C1 segment of cervical spinal cord (tissue), 14 donors: ENCODE measurements at places on chromosomes 12 and 14.

GRCh38 chr12:101854747-101855146 lies 22.6 kb upstream of the DRAM1 start:
- DNase-seq: no peak

GRCh38 chr14:105085766-105086165 lies 20.5 kb upstream of the GPR132 start:
- no peak for DNase-seq

GRCh38 chr12:81146228-81147225 lies 68.6 kb downstream of the ACSS3 start:
- no peak for DNase-seq

DNA sequence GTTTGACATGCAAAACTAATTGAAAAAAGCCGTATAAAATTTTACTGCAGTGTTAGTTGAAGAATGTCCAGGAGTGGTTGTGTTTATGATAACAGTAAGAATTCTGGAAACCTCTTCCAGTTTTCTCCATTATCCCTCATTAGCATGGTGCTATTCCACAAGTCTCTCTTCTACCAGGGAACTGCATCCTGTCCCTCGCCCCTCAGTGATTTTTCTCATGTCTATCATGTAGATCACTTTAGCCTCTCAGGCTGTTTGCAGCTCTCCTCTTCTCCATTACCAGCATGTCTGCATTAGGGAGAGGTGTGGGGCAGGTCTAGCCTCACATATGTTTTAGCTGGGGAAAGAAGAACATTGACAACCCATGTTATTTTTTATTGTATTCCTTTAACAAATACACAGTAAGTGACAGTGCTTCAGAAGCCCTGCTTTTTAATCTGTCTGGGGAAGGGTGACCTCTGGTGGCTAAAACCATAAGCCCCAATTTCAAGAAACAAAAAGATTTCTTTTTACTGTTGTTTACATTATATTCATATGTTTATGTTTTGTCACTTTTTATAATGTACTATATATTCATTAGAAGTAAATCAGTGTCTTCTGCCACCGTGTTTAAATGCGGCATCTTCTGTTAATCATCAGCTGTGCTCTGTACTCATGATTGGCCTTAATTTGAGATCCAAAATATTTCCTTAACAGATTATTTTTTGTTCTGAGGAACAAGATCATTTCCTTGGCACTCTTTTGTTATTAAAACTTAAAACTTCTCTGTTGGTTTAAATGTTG lies 70.7 kb downstream of the RASSF8 start:
- no peak for DNase-seq

- no peak for DNase-seq
These were observed 1.7 kb downstream of the PRMT8 start for GRCh38 chr12:3492793-3493042.

- peak; percentile 51 for DNase-seq
These were observed 34.7 kb downstream of the TBX5 start for GRCh38 chr12:114371250-114371649.

- no peak for DNase-seq
These were observed 596.8 kb downstream of the SOX5 start for GRCh38 chr12:23352670-23353069.

DNA sequence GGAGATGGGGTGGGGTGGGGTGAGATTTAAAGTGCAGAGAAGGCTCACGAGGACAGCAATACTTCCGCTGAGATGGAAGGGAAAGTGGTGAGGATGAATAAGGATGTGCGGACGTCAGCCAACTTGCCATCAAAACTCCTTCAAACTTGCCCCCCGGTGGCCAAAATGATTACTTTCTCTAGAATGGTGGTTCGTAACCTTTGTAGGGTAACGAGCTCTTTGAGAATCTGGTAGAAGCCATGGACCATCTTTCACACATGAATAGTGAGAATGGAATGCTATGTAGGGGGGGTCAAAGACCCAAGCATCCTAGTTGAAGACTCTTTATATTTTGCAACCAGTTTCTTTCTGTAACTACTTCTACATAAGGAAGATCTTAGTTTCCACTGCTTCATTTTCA lies 245.9 kb upstream of the DDHD1 start:
- DNase-seq: no peak

DNA sequence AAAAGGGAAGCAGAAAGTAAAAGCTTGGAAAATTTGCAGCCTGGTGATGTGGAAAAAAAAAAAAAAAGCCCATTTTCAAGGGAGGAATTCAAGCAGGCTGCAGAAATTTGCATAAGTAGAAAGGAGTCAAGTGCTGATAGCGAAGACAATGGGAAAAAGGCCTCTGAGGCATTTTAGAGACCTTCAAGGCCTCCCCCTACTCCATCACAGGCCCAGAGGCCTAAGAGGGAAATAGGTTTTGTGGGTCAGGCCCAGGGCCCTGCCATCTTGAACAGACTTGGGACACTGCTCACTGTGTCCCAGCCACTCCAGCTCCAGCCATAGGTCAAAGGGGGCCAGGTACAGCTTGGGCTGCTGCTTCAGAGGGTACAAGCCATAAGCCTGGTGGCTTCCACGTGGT lies 13.8 kb upstream of the PRKD1 start:
- DNase-seq: no peak

- DNase-seq: no peak
These were observed 25.5 kb downstream of the EP400 start for GRCh38 chr12:131975228-131975627.
